NCI-H526 treated with DMSO at 0.1 percent for 48 hours (cell line): ENCODE measurements at places on chromosomes 16 and 17.

GRCh38 chr16:77781091-77781490 is 7.3 kb upstream of the VAT1L start:
- no peak for DNase-seq

GRCh38 chr16:6096931-6097670 is 999.5 kb upstream of the EEF2KMT start:
- DNase-seq: no peak

- no peak for DNase-seq
These were observed 11.4 kb downstream of the THRA start for GRCh38 chr17:40074175-40074512.

GRCh38 chr17:20706751-20707373 is 127.3 kb downstream of the CDRT15L2 start:
- no peak for DNase-seq

- no peak for DNase-seq
These were observed 3.5 kb downstream of the RSAD1 start for GRCh38 chr17:50482110-50482509.

DNA sequence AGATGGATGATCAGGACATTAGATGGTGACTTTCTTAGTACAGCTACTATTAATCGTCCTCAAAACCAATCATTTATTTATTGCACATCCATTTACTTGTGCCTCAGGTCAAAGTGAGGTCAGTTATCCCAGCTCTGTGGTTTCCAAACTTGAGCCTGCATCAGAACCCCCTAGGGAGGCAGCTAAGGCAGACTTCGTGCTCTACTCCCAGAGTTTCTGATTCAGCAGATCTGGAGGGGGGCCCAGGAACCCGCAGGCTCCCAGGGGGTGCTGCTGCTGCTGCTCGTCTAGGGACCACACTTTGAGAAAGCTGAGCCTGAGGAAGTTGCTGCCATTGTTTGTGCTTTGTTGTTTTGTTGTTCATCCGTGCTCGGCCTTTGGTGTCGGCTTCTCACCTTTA is 44.0 kb upstream of the CLEC18B start:
- no peak for DNase-seq

DNA sequence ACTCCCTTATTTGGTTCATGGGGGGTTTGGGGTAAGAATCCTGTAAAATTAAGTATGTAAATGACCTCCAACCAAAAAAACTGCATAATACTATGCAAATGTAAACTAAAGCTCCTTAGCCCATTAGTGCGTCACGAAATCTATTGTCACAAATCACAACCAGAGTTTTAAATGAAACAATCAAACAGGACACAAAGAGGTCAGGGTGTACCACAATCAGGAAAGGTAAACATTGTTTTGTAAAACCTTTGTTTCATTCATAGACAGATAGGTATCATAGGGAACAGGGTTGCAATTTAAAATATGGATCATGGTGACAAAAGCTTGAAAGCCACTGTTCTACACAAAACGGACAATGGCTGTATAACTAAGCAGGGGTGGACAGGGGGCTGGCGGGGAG is 61.0 kb downstream of the ARHGAP17 start:
- no peak for DNase-seq

DNA sequence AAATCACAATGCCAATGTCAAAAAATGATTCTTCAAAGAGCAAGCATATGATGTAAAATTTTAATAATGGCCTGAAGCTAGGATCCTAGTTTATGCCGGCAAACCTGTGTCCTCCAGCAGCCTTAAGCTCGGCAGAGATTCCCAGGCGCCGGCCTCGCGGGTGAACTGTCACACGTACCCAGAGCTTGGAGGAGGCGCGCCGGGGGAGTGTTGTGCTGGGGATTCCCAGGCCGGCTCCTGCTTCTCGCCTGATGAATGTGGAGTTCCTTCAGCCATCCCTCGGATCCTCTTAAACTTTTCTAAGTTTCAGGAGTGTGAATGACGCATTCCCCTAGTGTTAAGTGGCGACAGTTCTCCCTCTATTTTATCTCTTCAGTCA is 19.1 kb upstream of the NTN1 start:
- no peak for DNase-seq

DNA sequence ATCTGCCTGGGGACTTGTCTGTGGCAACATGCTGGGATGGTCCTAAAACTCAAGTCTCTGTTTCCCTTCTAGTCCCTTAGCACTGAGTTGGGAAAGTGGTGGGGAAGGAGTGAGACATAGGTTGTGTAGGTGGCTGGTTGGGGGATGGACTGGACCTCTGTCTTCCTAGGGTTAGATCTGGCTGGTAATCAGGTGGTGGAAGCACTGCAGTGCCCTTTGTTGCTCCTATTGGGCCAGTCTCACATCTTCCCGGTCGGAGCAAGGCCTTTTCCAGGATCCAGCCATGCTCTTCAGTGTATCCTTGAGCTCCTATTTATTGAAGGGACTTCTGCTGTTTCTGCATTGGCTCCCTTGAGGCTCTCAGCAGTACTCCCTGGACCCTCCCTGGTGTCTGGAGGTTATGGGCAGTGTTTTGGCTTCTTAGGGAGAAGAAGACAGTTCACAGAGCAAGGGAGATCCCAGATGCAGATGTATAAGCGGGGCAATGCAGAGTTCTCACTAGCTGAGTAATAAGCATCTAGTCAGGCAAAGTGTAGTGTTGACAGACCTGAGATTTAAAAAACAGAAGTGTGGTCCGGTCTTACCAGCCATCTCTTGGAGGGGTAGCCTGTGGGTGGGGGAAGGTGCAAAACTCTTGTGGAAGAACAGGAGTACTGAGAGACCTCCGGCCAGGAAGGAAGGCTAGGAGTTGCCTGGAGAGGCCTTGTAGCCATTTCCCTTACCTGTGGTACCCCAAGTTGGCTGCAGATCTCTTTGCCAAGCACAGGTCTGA is 1.3 kb upstream of the NUTF2 start:
- DNase-seq: no peak

GRCh38 chr17:76440751-76441362 is 12.1 kb downstream of the UBE2O start:
- no peak for DNase-seq

DNA sequence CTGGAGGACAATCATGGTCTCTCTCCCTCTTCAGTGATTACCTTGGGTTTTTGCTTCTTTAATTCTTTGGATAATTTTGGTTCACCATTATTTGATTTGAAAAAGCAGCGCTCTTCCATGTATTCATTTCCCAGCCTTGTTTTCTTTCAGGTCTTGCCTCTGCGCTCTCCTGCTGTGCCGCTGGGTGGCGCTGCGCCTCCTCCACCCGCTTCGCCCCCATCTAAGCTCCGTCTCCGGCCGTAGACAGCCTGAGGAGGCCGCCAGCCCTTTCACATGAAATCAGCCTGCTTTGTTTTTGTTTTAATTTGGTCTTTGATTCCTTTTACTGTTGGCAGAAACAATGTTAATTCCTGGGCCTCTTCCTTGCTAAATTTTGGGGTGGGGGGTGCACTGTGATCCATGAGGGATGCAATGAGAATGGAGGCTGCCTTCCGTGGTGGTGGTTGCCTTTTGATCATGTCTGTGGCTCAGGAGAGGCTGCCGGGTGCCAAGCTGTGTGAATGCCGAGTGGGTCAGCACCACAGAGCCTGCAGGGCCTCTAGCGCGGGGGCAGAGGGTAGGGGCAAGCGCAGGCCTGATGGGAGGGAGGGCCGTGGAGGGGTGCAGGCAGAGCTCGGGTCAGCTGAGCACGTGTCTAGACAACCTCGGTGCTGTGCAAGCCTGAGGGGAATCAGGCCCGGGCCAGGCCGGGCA is 64.1 kb downstream of the PLD6 start:
- no peak for DNase-seq

DNA sequence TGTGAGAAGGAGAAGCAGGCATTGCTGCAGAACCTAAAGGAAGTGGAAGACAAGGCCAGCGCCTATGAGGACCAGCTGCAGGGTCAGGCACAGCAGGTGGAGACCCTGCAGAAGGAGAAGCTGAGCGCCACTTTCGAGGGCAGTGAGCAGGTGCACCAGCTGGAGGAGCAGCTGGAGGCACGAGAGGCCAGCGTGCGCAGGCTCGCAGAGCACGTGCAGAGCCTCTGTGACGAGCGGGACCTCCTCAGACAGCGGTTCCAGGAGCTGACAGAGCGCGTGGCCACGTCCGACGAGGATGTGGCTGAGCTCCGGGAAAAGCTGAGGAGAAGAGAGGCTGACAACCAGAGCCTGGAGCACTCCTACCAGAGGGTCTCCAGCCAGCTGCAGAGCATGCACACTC is 41.5 kb downstream of the PLD6 start:
- no peak for DNase-seq

- peak; percentile 66 for DNase-seq
These were observed at the start of gene KCNJ2 for GRCh38 chr17:70168977-70169708. TSS of gene KCNJ2 (plus strand) at chr17:70169532. CDS start at chr17:70175040, 5,508 bp downstream.

- DNase-seq: no peak
These were observed 190.9 kb downstream of the WWOX start for GRCh38 chr16:78290395-78290794.

DNA sequence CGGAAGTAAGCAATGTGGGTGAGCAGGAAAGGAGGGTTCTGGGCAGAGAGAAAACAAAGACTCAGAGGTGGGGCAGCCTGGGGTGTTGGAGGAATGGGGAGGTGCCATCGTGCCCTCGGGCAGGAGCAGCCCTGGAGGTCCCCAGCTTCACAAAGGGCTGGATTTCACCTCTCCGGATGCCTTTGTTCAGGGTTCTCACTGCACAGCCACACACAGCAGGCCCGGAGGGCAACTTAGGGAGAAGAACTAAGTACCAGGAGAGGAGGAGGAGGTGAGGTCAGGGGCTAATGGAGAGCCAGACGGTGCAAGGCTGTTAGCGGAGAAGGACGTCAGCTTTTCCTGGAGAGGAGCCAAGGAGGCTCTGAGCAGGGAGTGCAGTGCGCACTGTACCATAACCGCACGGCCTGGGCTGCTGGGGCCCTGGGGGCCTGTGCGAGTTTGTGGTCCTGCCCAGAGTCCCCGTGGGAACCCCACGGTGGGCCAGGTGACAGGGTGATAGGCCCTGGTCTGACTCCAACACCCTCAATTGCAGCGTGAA is 9.3 kb downstream of the ARRB2 start:
- DNase-seq: no peak

DNA sequence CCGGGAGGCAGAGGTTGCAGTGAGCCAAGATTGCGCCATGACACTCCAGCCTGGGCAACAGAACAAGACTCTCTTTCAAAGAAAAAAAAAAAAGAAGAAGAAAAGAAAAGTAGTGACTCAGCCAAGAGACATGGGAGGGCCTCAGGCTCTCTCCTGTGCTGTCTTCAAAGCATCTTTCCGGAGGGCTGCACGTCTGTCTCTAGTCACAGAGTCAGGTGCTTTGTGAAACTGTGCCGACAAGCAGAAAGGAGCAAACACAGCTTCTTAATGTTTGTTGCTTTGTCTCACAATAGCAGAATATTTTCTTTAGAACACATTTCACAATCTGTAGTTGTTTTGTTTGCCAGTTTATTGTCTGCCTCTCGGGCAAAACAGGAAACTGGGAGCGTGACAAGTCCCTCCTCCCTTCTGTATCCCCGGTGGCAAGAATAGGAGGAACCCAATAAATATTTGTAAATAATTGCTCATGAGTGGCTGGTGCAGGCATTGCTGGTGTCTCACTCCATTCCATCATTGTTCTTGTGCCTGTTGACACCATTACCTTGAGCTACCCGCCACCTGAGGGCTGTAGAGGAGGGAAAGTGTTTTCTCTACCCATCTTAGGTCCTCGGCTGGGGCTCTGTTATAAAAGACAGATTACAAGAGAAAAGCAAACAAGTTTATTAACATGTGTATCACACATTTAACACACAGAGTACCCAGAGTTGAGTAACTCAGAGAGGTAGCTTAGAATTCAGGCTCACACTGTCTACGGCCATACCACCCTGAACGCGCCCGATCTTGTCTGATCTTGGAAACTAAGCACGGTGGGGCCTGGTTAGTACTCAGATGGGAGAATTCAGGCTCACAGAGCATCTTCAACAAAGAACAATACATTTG is 5.5 kb downstream of the GAST start:
- DNase-seq: no peak

DNA sequence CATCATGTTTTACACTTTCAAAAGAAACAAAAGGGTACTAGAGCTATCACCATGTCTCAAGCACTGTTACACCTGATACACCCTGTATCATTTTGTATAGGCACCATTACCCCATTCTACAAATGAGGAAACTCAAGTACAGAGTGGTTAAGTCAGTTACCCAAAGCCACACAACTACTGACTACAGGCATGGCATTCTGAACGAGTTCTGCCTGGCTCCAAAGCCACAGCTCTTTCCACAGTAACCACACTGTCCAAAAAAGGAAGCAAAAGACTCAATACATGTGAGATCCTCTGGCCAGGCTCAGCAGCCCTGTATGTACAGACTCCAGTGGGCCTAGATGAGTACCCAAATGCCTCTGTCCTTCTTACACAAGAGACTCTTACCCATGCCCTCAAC is 4.7 kb downstream of the DYNC1LI2 start:
- no peak for DNase-seq

DNA sequence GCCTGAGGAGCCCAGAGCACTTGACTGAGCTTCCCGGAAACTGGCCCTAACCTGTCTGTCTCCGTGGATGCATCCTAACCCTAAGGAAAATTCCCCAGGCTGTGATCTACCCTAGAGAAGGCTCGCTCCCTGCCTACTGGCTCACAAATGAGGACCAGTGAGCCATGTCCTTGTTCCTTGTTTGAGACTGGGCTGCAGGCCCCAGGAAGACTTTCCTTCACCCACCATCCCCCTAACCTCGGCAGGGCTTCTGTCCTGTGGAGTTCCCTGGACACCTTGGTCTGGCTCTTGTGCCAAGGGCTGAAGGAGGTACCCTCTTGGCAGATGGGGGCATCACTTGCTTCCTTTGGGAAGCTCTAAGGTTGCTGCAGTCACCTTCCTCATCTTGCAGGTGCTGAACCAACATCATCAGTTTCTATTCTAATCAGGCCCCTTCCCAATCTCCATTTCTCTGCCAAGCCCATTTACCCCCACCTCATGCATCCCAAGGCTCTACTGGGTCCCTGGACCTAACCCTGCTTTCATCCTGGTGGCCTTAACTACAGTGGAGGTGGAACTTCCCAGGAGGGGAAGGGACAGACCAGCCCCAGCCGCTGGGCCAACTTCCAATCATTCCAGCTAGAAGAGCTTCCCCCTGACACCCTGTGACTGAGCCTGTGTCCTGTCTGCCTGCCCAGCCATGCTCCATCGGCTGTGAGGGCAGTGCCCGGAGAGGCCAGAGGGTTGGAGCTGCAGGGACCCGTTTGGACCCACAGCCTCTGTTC is 12.4 kb downstream of the RNF40 start:
- DNase-seq: no peak

DNA sequence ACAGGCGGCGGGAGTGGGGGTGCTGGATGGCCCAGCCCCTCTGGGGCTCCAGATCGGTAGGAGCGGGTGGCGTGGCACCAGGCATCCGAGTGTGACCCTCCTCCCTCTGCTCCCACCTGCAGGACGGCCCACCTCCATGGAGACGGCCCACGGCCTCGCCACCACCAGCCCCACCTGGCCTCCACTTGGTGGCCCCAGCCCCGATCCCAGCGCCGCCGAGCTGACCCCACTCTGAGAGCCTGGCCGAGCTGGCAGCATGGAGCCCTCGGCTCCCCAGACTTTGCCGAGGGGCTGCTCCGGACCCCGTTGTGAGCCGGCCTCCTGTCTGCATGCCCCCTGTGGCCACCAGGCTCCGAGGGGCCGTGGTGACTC is 4.7 kb upstream of the NUDT16L1 start:
- DNase-seq: no peak

- no peak for DNase-seq
These were observed 20.2 kb upstream of the UMOD start for GRCh38 chr16:20372701-20373100.
